ENCODE measurements at places on chromosomes 1 and 21.

- no peak for DNase-seq
These were observed 15.2 kb downstream of the H6PD start for GRCh38 chr1:9249534-9250410.

GRCh38 chr1:16243936-16244649 lies 7.1 kb upstream of the CPLANE2 start:
- peak; percentile 55 for DNase-seq

- peak; percentile 64 for DNase-seq
These were observed 191.8 kb downstream of the TPR start for GRCh38 chr1:186183219-186183618.

DNA sequence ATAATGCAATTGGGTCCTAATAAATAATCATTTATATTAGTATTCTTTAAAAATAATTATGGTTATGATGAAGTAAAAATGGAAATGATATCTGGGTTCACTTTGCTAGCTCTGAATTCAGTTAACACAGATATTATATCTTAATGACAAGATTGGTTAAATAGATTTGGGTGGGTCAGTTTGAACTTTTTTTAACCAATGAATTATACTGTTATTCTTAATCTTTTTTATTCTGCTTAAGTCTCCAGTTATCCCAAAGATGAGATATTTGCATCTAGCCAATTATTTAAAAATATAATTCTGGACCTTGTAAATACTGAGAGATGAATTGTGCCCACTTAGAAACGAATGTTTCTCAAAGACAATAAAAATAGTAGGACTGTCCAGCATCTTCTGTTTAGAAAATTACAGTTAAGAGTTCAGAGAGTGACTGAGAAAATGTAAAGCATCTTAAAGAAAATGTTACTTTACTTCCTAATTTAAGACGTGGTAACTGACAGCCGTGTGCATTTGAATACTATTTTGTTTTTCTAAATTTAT lies 345.2 kb downstream of the USP25 start:
- no peak for DNase-seq

- DNase-seq: no peak
These were observed 11.6 kb downstream of the SLC6A17 start for GRCh38 chr1:110161849-110162248.

- DNase-seq: no peak
These were observed 14.4 kb downstream of the C1orf159 start for GRCh38 chr1:1101503-1101902.

GRCh38 chr1:79322511-79323027 lies 316.0 kb upstream of the ADGRL4 start:
- DNase-seq: no peak

- no peak for DNase-seq
These were observed 73.4 kb upstream of the F3 start for GRCh38 chr1:94614996-94615395.

DNA sequence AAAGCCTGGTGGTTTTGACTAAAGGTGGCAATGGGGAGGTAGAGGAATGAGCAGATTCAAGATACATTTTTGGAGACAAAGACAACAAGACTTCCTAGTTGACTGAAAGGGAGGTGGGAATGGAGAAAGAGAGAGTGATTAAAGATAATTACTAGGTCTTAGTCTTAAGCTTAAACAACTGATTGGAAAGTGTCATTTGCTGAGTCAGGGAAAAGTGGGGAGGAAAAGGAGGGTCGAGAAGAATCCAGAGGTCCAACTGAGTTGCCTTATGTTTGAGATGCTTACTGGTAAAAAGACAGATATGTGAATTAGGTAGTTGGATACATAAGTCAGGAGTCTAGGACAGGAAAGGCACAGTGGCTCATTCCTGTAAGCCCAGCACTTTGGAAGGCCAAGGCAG lies 179.3 kb downstream of the RGS7 start:
- DNase-seq: no peak

- no peak for DNase-seq
These were observed 7.8 kb downstream of the PODN start for GRCh38 chr1:53069663-53070327.

- DNase-seq: no peak
These were observed 35.9 kb downstream of the RGSL1 start for GRCh38 chr1:182485861-182486260.

DNA sequence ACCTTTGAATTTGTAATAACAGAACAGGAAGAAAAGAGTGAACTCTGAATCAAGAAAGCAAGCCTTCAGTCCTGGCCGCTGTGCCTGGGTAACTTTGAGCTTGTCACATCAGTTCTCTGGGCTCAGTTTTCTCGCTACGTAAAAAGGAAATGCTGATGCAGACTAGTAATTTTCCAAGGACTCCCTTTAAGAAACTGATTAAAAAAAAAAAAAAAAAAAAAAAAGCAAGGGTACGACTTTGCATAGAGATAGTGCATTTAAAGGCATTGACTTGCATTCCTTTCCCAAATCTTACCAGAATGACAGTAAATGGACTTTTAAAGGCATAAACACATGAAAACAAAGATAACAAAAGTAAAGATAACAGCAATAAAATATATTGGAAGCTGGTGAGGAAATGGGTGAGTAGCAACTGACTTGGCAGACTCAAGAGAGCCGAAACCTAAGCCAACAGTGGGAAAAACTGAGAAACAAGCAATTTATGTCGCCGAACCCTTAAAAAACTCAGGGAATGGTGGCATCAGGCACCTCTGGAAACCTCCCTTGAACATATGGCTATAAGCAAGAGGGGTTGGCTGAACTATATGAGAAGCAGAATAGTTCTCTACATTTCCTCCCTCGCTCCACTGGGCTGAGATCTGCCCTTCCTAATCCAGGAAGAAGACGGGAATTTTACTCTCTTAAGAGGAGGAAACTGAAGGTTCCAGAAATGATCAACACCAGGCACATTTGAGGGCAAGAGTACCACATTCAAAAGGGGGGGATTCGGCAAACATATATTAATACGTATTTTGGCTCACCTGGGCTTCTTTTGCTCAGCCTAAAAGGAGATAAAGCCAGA lies 189.2 kb downstream of the CDC7 start:
- no peak for DNase-seq

GRCh38 chr1:1200876-1201810 lies 5.2 kb downstream of the TNFRSF18 start:
- DNase-seq: no peak

GRCh38 chr21:46375560-46376230 lies 51.7 kb downstream of the PCNT start:
- DNase-seq: no peak

DNA sequence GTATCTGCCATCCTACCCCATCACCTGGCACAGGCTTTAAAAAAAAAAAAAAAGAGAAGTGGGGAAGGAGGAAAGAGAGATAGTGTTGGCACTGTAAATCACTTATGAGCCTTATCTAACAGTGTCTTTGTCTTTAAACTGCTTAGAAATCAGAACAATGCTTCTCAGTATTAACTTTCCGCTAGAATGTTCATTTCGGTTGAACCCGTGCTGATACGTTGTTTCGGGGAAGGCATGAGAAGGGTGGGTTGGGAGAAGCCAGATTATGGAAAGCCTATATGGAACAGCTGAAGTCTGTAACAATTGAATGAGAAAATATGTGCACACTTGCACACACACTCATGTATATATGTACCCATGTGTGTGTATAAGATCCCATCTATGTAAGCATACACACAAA lies 170.8 kb downstream of the GALNT2 start:
- DNase-seq: no peak

DNA sequence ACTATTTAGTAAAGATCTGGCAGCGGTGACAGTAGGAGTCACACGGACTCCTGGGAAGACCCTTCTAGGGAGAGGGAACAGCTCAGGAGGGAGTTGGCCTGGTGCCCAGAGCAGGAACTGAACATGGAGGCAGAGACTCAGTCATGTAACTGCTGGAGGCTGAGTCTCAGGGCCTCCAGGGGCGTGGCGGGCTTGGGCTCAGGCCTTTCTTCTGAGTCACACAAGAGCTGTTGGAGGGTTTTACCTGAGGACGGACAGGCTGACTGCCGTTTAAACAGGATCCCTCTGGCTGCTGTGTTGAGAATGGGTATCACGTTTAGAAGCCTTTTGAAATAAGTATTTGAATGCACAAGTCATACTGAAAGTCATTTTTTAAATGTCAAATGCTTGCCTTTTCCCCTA lies 7.2 kb upstream of the ETS2 start:
- DNase-seq: no peak

- DNase-seq: no peak
These were observed 112.3 kb upstream of the GADD45A start for GRCh38 chr1:67572594-67573221.

GRCh38 chr1:56905667-56906066 lies 51.1 kb downstream of the C8A start:
- DNase-seq: no peak

DNA sequence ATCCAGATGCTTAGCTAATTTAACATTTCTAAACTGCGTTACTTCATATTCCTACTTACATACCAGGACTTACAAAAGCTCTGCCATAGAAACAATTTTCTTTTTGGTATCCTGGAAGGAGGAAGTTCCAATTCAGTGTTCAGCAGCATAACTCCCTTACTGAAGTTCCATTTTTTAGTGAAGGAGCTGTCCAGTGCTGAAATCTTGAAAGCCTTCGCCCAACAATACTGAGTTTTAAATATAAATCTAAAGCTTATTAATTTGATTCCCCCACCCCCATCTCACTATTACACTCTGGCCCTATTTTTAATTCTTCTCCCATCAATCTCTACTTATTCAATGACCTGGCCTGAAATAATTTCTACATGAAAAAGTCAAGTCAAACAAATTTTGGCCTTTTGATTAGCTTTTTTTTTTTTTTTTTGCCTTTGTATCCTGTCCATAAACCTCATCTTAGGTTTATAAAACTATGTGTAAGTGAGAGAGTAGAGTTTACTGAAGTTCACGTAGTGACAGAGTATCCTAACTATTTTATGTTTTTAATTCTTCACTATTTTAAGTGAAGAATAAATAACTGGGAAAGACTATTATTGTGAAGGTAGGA lies 323.0 kb upstream of the PLD5 start:
- peak; percentile 28 for DNase-seq

GRCh38 chr1:172815740-172816139 lies 156.8 kb downstream of the FASLG start:
- no peak for DNase-seq

DNA sequence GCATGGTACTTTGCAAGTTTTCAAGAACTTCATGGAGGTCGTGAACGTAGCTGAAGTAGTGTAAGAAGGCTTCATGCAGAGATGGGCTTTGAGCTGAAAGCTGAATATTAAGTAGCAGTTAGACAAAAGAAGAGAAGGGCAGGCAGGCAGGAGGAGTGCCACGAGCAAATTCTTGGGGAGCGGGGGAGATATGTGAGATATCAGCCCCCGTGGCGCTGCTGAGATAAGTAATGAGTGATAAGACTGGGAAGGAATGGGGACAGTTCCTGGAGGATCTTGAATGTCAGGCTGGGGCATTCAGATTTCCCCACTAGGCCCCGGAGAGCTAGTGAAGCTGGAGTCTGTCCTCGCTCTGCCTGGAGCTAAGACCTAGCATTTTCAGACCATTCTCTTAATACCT lies 27.9 kb upstream of the KIRREL1 start:
- no peak for DNase-seq

GRCh38 chr1:1331068-1331965 lies at the start of gene TAS1R3:
TSS of gene TAS1R3 (plus strand) at chr1:1331280. CDS start at chr1:1331346, 66 bp downstream.
- no peak for DNase-seq

- no peak for DNase-seq
These were observed 12.8 kb downstream of the CACHD1 start for GRCh38 chr1:64482720-64483119.

GRCh38 chr1:178472531-178472930 lies 24.2 kb downstream of the CLEC20A start:
- DNase-seq: no peak

GRCh38 chr1:20108366-20109123 lies 10.8 kb downstream of the PLA2G2D start:
- no peak for DNase-seq

DNA sequence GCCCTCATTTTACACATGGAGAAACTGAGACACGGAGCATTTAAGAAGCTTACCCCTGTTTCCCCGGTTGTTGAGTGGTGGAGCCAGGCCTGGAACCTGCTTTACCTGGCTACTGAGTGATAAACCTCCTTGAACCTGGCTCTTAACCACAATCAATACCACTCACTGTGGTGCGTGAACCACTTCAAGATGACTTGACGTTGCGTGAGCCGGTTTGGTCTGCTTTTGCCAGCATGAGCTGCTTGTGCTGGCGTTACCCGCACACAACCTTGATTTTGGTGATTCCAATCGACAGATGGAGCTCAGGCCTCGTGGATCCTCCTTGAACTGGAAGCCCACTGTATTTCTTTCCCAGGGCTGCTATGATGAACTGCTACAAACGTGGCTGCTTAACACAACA lies 6.1 kb upstream of the TINAGL1 start:
- no peak for DNase-seq

- DNase-seq: no peak
These were observed 14.1 kb upstream of the LMNA start for GRCh38 chr1:156100205-156100995.

DNA sequence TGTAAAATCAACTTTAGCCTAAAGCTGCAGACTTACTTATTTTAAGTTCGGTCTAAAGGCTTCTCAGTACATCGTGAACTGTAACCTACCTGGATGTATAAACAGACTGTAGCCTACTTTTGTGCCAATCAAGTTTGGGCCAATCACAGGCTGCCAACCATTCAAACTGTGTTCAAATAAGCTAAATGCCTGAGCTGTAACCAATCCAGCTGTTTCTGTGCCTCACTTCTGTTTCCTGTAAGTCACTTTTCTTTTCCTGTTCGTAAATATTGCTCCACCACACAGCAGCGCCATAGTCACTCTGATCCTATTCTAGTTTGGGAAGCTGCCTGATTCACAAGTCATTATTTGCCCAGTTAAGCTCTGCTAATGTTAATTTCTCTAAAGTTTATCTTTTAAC lies 37.5 kb upstream of the SLAMF9 start:
- DNase-seq: no peak

DNA sequence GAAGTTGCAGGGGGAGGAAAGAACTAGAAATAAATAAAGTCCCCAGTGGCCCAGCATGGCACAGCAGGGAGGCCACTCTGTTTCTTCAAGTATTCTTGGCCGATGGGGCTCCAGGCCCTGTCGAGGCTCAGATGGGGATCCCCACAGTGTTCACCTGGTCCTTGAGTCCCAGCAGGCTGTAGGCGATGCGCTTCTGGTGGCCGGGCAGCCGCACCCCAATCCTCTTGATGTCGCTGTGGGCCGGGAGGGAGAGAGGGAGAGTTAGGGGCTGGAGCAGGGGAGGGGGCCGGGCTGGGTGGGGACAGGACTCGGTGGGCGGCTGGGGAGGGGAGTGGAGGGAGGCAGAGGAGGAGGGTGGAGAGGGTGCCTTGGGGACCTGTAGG lies 30.8 kb downstream of the EPHA2 start:
- DNase-seq: no peak
